Keratinocyte (primary cell): ENCODE measurements at places on chromosomes 12 and 14. TPM values are rescaled to one million over a fixed set of nuclear protein-coding genes. Genes with fewer than 3 reads are reported as not detected.

Gene TMEM121
- polyA plus RNA-seq = 0.18 to 0.31 TPM (median 0.23 TPM) in 3 replicates

- no peak for DNase-seq
- no peak overlapping the region for H3K4me3 ChIP-seq
- H3K4me1 ChIP-seq = no peaks in the 10 kb centered on the region
- no peaks in the 10 kb centered on the region for H3K36me3 ChIP-seq
- no peaks in the 10 kb centered on the region for H3K27me3 ChIP-seq
These were observed 27.4 kb upstream of the DYRK2 start for GRCh38 chr12:67621112-67621511.

DNA sequence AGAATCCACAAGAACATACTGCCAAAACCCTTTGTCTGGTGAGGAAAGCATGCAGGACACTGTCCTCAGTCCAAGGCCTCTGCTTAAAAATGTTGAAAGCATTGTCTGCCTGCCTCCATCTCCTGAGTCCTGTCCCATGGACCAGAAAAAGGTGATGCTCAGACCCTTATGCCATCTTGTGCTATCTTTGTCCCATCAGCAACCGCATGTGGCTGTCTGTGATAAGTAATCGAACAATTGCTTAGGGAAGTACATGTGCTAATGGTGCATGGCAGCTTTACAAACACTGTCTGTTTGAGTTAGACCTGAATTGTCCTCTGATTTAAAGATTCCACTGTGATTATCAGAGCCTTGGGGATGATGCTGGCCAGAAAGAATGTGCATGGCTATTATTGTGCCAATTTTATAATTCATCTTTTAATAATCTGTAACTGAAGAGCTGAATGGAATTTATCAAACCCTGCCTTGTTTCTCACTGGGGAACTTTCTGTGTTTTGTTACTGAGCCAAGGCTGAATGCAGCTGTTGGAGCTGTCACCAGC is 177.5 kb downstream of the DACT1 start:
- no peaks in the 10 kb centered on the region for H3K27me3 ChIP-seq
- H3K36me3 ChIP-seq = no peaks in the 10 kb centered on the region
- no peak overlapping the region for H3K27ac ChIP-seq
- no peak overlapping the region for H3K4me3 ChIP-seq
- no peak for DNase-seq

Gene SSPN
- polyA plus RNA-seq = 1.0 to 2.8 TPM (median 2.0 TPM) in 3 replicates

Gene SLC38A4
- polyA plus RNA-seq = 0.29 to 0.72 TPM (median 0.37 TPM) in 3 replicates

GRCh38 chr12:12333407-12334366 is 16.4 kb downstream of the MANSC1 start:
- H3K4me3 ChIP-seq = no peak overlapping the region
- DNase-seq = no peak
- peaks cover 8% of the 10 kb centered on the region for H3K4me1 ChIP-seq
- no peak overlapping the region for H3K27ac ChIP-seq
- no peaks in the 10 kb centered on the region for H3K36me3 ChIP-seq

GRCh38 chr12:92977326-92977725 is 48.2 kb upstream of the EEA1 start:
- no peak for DNase-seq
- no peaks in the 10 kb centered on the region for H3K27me3 ChIP-seq
- peaks cover 15% of the 10 kb centered on the region for H3K4me1 ChIP-seq
- no peaks in the 10 kb centered on the region for H3K36me3 ChIP-seq
- H3K27ac ChIP-seq = no peak overlapping the region
